ENCODE measurements at places on chromosomes 16 and 17.
A peak's percentile ranks its signal among the peaks of the same experiment; 100 is the strongest.

DNA sequence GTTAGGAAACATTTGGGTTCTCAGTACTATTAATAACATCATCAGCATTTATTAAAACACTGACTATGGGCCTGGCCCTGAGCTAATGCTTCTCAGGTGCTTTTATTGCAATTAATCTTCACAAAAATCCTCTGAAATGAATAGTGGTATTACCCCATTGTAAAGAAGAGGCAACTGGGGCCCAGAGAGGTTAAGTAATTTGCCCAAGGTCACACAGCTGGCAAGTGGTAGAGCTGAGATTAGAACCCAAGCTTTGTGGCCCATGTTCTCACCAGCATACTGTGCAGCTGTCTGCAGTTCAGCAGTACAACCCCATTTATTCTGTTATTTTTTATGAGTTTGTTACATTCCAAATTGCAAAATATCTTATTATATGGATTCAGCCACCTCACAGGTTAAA lies 82.3 kb downstream of the TBC1D16 start:
- DNase-seq = no peak

DNA sequence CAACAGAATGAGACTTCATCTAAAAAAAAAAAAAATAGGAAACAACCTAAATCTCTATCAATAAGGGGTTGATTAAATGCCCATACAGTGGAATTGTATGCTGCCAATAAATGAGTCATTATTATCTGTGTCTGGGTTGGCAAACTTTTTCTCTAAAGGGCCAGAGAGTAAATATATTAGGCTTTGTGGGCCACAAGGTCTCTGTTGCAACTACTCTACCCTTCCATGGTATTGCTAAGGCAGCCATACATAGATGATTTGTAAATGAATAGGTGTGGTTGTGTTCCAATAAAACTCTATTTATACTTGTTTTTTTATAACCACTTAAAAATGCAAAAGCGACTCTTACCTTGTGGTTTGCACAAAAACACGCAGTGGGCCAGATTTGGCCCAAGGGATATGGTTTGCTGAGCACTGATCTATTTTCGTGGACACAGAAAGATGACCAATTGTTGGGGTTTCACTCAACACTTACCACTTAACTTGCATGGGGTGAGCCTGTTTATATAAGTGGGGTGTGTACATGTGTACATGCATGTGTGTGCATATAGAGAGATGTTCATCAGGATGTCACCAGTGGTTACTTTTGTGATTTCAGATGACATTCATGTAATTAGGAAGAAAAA lies 12.4 kb upstream of the IL4R start:
- DNase-seq = no peak

- DNase-seq = no peak
Measured at GRCh38 chr17:699345-699744, 15.3 kb downstream of the VPS53 start.

DNA sequence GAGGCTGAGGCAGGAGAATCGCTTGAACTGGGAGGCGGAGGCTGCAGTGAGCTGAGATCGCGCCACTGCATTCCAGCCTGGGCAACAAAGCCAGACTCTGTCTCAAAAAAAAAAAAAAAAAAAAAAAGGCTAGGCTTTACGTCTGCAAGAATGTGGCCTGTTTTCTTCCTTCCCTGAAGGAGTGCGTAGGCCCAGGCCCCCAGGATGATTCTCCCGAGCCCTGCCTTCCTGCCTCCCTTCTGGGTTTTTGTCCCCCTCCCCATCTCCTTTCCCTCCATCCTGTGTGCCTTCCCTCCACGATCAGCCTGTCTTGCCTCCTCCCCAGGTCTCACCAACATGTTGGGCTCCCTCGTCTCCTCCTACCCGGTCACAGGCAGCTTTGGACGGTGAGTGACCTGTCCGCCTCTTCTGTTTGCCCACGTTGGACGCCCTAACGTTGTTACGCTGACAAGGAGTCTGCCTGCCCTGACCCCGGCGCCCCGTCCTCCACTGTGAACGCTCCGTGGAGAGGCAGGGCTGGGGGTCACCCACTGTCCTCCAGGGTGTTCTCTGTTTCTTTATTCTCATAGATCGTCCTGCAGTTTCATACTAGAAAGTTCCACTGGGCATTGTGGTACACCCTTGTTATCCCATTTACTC lies 15.7 kb upstream of the RNF213 start:
- DNase-seq = no peak

DNA sequence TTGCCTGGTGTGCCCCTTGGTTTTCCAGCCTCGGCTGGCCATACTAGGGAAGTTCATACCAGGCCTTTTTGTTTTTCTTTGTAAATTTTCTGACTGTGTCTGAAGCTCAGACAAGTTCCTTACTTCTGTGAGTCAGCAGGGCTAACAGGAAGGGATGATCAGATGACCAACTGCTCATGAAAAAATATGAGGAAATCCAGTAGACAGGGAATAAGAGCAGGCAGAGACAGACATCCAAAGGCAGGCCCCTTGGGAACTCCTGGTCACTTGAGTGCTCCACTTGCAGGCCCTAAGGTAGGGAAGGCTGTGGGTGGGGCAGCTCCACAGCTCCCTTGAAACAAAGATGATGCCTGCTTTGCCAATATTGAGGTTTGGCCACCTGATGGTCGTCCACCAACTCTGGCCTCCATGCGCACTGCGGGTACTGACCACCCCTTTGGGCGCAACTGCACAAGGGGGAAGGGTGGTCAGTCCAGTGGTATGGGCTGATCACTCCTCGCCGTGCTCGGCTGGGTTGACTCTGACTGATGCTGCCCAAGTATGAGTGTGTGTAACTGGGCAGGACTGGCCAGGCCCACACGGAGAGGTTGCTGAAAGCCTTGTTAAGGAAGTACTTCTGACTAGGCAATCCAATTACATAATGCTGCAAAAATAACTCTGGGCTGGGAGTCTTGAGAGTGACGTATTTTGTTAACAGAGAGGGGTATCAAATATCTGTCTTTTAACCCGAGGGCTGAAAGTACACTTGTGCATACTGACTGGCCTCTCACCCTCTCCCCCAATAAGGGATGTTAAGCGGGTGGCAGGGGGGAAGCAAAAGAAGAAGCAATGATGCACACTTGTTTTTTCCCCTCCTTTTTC lies 20.8 kb upstream of the ZFHX3 start:
- DNase-seq = no peak

DNA sequence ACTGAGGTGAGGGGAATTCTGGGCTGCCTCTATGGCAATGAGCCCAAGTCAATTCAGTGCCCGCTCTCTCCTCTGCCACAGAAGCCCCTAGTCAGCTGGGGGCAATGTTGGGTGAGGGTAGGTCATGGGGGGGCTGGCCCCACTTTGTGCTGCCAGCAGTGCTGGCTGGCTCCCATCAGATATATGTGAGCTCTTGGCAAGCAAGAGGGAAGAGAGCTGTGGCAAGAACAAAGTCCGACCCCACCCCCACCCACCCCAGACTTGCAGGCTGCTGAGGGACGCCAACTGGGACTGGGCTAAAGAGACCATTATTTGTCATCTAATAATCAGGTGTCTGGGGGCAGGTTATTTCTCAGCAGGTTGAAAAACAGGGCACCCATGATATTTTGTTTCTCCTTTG lies 89.4 kb downstream of the YPEL2 start:
- no peak for DNase-seq

GRCh38 chr17:19542247-19542646 lies 8.6 kb downstream of the SLC47A1 start:
- DNase-seq = no peak

DNA sequence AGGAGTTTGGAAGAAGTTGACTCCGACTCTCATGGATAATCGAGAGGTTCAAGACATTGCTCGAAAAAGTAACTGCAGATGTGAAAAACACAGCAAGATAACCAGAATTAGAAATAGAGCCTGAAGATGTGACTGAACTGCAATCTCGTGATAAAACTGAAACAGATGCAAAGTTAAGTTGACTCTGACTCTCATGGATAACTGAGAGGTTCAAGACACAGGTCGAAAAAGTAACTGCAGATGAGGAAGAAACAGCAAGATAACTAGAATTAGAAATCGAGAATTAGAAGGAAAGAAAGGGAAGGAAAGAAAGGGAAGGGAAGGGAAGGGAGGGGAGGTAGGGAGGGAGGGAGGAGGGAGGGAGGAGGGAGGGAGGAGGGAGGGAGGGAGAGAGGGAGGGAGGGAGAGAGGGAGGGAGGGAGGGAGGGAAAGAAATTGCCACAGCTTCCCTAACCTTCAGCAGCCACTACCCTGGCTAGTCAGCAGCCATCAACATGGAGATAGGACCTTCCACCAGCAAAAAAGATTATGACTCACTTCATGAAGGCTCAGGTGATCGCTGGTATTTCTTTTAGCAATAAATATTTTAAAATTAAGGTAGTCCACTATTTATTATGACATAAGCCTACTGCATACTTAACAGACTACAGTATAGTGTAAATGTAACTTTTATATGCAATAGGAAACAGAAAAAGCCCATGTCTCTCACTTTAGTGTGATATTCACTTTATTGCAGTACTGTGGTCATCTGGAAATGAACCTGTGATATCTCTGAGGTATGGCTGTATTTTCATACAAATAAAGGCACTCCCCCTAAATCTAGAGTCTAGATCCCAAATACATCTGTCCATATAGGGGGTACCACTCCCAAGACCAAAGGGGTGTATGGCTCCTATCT lies 68.3 kb downstream of the KANSL1 start:
- DNase-seq = no peak

DNA sequence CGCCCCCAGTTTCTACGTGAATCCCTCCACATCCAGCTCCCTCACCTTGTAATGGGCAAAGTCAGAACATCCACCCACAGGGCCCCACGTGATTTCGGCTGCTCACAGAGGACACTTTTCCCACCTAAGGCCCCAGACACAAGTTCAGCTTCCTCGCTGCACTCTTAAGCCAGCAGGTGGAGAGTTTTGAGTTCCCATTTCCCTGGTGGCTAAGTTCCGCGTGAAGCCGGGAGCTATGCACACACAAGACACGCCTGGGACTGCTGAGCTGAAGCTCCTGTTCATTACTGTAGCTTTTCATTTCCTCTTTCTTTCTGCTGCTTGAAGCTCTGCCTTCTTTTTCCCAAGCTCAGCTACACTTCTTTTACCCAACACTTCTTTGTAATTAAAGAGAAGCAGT lies 273.8 kb downstream of the NPIPA8 start:
- DNase-seq = no peak

GRCh38 chr17:28895794-28896447 lies 1.6 kb downstream of the FLOT2 start:
- DNase-seq = peak; percentile 22

DNA sequence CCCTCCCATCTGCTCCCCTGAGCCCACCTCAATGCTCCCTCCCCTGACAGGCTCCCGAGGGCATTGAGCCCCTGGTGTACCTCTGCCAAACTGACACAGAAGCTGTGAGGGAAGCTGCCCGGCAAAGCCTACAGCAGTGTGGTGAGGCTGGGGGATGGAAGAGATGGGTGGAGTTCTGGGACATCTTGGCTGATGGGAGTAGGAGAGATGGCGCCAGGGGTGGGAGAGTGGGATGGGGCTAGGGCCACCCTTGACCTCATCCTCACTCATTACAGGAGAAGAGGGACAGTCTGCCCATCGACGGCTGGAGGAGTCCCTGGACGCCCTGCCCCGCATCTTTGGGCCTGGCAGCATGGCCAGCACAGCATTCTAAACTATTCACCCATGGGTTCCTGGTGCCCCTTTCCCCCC lies 16.2 kb upstream of the CTCF start:
- DNase-seq = no peak

- no peak for DNase-seq
Measured at GRCh38 chr17:75927286-75927922, 13.4 kb downstream of the FBF1 start.

DNA sequence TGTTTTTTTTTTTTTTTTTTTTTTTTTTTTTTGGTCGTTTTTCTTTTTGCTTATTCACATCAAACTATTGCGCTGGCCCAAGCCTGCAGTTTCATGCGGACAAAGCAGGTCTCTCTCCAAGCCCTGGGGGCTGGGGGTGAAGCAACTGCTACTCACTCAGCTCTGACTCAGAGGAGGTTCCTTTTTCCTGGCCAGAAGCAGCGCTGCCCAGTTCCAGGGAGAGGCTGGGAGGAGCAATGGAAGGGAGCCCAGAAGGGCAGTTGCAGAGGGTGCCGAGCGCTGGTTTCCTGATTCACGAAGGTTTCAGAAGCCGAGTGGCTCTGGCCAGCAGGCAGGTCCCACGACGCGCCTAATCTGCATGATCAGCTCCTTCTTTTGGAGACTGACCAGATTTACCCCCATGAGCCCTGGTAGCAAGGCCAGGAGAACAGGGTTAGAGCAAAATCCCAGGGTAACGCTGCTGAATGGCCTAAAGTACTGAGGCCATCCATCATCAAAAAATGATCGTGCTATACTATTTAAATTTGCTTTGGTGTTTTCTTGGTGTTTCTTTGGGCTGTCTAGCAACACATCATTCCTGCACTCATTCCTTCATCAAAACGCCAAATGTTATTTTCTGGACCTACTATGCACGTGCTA lies 144.7 kb upstream of the SOX9 start:
- DNase-seq = no peak

DNA sequence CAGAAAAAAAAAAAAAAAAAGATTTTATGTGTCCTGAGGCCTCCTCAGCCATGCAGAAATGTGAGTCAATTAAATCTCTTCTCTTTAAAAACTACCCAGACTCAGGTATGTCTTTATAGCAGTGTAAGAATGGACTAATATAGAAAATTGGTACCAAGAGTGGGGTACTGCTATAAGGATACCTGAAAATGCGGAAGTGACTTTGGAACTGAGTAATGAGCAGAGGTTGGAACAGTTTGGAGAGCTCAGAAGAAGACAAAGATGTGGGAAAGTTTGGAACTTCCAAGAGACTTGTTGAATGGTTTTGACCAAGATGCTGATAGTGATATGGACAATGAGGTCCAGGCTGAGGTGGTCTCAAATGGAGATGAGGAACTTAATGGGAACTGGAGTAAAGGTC lies 17.3 kb upstream of the CNEP1R1 start:
- DNase-seq = no peak

DNA sequence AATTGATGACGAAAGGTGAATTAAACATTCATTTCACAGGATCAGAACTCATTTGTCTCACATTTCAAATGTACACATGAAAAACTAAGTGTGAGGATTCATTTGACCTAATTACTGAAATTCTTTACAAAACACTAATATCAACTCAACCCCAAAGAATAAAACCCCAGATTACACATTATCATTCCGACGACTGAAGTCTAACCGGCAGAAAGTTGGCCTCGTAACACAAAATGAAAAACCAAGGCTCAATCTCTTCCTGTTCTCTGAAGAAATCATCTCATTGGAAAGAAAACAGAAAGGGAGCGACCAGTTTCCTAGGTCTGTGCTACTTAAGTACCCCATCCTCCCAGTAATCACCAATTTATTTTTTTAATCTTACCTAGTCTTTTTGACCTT lies 1.8 kb downstream of the JPT1 start:
- no peak for DNase-seq

DNA sequence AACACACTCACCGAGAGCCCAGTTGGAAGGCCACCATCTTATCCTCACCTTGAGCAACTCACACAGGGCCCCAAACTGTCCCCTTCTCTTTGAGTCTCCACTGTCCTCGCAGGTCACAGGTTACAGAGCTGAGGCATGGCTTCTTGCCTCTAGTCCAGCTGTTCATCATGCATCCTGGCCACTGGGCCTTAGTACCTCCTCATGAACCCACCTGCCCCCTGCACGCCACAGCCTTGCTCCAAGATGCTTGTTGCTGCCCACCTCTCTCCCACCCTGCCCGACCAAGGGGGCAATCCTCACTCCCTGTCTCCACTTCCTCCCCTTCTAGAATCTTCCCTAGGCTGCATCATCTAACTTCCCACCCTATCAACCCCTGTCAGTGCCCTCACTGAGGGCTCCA lies 17.1 kb downstream of the CDH5 start:
- DNase-seq = no peak
